WERI-Rb-1 (cell line): ENCODE measurements at places on chromosomes 2 and 18.
A peak's percentile ranks its signal among the peaks of the same experiment; 100 is the strongest.

- DNase-seq, result no peak
Measured at GRCh38 chr18:65411061-65411460, 339.8 kb upstream of the CDH7 start.

- DNase-seq, result no peak
Measured at GRCh38 chr2:141501752-141502151, 629.1 kb downstream of the LRP1B start.

GRCh38 chr2:120867290-120868241, 131.9 kb downstream of the GLI2 start:
- no peak for DNase-seq

DNA sequence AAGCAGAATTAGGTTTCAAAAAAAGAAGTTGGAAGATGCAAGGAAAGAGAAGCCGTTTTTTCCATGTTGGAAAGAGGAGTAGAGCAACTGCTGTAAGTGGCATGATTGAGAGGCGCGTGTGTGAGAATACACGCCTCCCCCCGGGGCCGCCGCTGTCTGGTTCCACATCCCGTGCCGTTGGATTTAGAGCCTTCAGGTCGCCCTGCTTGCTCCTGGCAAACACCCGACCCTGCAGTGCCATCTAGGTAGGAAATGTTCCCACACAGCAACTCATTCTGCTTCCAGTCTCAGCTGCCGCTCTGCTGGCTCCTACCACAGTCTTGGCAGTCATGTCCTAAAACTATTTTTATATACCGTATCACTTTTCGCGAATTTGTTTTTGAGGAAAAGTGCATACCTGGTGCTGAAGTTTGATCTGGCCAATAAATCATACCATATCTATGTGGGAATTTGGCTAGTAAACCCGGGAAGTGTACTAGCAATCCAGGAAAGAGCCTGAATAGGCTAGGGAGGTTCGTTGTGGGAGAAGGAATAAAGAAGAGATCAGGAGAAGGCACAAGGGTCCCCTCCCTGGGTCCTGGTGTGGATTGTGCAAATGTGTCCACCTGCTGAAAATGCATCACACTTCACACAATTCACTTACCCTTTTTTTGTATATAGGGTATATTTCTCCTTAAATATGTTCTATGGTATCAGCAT, 372.7 kb downstream of the FBXO15 start:
- DNase-seq, result no peak

DNA sequence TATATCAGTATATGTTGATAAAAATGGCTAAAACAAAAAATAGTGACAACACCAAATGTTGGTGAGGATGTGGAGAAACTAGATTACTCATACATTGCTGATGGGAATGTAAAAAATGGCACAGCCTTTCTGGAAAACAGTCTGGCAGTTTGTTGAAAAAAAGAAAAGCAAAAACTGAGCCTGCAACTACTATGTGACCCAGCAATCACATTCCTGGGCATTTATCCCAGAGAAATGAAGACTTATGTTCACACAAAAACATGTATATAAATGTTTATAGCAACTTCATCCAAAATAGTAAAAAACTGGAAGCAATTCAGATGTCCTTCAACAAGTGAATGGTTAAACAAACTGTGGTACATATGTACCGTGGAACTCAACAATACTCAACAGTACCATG, 7.5 kb upstream of the KDSR start:
- no peak for DNase-seq

DNA sequence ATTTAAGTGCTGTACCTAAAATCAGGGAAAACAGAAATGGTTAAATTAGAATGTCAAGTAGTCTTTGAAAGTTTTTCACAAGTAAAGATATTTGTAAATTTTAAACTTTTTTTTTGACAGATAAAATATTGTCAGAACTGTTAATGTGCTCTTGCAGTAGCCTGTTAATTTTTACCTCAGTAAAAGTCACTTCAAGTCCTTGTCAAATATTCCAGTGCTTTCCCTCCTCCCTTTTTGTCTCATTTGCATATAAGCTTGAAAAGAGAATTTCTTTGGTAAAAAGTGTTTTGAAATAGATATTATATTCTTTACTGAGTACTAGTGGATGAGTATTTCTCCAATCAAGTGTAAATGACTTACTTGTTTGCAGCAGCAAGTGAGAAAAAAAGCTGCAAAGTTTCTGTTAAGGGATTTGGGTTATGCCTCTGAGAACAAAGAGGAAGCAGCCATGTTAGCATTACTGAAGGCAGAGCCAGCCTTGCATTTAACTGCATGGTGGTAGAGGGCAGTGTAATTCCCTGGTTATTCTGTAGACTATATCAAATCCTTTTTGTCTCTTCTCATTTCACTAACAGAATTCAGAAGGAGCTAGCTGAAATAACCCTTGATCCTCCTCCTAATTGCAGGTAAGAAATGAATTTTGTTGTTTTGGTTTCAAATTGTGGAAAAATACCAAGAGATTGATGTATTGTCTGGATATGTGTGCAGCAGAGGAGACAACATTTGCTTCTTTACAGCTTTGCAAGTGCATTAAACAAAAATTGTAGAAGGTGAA, 3.2 kb downstream of the UBE2E3 start:
- DNase-seq, result peak; percentile 32

DNA sequence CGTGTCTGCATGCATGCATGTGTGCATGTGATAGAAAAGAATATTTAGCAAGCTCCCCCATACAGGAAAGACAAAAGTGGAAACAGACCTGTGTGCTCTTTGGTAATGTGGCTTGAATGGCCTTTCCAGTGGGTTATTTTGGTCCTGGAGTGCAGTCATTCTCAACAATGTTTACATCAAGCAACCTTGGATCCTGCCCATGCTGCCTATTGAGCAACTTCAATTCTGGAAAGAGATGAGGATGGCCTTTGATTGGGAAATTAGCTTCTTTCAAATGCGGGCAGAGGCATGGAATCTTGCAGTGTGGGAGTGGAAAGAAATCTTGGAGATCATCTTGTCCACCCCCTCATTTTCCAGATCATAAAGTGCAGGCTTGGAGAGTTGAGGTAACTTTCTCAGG, 87.2 kb upstream of the SMAD2 start:
- DNase-seq, result no peak

DNA sequence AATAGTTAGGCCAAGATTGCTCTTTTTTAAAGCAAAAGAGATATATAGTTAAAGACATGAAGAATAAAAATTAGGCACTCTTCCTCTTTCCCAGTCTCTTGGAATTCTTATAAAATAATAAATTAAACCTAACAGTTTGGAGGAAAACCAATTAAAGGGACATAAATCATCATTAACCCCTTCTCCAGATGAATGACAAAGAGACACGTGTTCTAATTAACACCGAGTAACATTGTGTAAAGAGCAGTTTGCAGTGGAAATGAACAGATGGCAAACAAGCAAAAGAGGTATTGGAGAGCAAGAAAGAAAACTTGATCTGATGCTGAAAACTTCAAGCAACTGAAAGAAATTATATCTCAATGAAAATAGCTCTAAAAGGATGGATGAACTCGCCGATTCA, 48.4 kb downstream of the BCL2 start:
- DNase-seq, result no peak

GRCh38 chr2:120547662-120548061, 188.0 kb upstream of the GLI2 start:
- no peak for DNase-seq

GRCh38 chr18:23882616-23883276, 131.8 kb upstream of the TTC39C start:
- DNase-seq, result no peak

GRCh38 chr2:187547353-187547979, 6.8 kb downstream of the TFPI start:
- peak; percentile 14 for DNase-seq

- DNase-seq, result no peak
Measured at GRCh38 chr18:48547531-48547981, 8.7 kb downstream of the CTIF start.

- no peak for DNase-seq
Measured at GRCh38 chr2:120451334-120451733, 105.4 kb downstream of the INHBB start.

DNA sequence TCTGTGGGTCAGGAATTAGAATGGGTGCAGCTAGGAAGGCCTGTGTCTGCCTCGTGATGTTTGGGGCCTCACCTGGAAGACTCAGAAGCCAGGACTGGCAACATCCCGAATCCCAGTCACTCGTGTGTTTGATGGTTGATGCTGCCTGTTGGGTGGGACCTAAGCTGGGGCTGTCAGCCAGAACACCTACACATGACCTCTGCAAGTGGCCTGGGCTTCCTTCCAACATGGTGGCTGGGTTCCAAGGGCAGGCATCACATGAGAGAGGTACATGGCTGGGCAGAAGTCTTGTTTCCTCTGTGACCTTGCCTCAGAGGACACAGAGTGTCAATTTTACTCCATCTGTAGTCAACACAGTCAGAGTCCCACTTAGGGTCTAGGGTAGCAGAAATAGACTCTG, 177.8 kb downstream of the GBX2 start:
- no peak for DNase-seq

DNA sequence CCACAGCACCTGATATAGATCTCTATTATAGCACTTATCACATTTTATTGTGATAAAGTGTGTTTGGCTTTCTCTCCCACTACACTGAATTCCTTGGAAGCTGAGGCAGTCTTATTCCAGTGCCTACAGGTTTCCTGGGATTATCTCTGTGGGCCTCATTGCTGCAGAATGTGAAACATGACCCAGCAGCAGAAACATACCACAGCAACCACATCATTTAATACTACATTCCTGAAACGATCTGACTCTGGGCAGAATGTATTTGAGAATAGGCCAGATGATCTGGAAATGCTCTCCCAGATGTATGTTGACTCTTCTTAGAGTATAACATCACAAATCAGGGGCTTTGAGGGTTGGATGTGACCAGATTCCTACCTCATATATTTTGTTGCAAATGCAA, 323.5 kb upstream of the TANK start:
- DNase-seq, result no peak

DNA sequence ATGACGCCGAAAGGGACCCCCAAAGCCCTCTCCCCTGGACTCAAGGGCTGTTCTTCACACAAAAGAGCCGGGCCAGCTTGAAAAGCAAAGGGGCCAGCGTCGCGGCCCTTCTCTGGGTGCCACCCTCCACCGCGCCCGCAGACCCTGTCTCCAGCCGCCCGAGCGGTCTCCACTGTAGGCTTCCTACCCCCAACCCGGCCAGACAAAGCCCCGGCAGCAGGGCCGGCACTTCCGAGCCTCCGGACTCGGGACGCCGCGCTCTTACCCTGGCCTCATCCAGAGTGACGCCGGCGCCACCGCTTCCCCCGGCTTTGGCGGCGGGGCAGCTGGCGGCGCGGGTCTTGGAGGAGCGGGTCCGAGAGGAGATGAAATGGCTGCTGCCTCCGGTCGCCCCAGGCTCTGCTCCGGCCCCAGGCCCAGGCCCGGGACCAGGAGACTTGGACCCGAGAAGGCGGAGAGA, 603 bp downstream of the ATAD2B start:
- DNase-seq, result peak; percentile 50

DNA sequence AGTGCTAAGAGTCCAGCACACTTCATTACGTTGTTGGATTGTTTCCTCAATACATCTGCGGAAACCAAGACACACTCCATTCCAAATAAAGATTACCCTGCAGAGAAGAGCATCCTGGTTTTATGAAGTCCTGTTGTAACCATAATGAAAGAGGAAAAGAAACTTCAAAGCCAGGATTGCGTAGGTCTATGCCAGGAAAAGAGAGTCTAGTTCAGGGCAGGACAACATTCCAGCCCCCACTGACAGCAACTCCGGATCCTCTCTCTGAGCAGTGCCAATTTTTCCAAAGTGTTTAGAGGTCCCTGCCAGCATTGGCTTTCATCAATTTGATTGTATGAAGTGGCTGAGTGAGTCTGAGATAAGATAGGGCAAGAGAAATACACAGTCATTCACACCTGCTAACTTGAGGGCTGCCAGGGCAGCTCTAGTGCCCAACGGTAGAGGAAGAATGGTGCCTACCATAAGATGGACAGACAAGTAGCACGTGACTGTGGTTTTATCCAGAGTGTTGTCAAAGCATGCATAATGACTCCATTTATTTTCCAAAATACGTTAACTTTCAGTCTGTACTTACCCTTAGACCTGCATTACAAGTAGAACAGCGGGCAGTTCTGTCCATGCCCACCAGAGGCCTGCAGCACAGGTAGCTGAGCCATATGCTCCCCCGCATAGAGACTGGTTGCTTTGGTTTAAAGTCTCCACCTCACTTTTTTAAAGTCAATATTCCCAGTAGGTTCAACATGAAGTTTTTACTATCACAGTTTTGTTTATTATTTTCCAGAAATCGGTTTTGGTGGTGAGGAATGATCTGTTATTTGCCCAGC, 23.7 kb downstream of the PIEZO2 start:
- no peak for DNase-seq

DNA sequence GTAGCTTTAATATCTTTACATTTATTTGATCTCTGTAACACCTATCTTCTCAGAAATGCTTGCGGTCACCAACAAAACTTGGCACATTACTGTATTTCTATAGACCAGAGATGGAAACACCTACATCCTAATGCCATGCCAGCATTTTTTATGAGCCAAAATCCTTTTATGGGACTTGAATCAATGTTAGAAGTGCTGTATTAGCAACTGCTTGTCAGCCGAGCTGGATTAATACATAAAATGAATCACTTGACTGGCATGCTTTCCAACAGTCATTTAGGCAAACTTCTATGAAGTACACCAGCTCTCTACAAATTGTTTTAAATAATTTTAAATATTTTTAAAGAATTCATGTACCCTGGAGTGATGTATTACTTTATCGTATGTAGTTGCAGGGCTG, 272.9 kb upstream of the NRP2 start:
- DNase-seq, result no peak

GRCh38 chr2:217071416-217071815, 211.6 kb upstream of the TNP1 start:
- DNase-seq, result no peak

DNA sequence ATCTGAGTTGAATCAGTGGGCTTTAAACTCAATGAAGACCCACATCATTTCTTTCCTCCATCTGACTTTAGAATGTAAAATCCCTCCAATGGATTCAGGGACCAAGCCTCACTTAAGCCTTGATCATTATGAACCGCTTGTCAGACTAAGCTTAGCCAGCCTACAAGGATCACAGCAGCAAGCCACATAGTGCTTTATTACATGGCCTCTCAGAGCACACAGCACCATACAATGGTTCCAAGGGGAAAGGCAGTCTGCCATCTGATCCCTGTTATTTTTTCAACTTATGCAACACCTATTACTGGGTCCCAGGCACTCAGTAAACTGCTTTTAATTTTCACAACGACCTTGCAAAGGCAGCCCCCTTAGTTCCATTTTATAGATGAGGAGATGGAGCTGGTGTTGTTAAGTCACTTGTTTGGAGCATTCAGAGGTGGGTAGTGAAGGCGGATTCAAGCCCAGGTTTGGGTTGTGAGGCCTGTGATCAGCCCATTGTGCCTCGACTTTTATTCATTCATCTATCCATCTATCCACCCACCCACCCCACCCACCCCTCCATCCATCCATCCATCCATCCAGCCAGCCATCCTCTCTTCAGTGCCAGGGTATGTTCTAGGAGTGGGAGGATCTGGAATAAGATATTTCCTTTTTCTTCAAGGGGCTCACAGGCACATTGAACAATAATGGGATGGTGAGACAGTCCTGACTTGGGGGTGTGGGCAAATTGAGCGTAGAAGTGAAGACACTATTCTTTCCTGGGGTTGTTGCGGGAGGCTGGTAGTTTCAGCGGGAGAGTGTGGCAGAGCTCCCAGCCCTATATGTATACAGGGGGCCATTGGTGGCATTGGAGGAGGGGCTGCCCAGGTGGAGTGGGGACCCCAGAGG, 141.2 kb downstream of the MYCN start:
- DNase-seq, result peak; percentile 82

- no peak for DNase-seq
Measured at GRCh38 chr2:63425606-63426005, 162.7 kb downstream of the WDPCP start.
